ENCODE measurements at places on chromosomes 5 and 9.

DNA sequence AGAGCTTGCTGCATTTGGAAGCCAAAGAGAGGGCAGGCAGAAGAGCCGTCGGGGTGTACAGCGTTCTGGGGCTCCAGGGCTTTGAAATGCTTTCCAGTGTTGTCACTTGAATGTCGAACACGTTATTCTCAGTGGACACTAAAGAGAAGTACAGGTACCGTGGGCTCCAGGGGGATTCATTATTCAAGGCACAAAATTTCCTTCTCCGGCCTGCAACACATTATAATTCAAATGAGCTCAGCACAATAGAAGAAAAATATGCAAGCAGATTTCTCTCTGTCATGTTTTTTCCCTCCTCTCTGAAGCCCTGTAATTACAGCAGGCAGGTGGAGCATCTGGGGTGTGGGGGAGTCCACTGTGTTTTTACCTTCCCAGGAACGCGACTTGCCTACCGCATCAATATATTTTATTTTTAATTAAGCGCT, 293.1 kb downstream of the ZSWIM6 start:
- DNase-seq = no peak

GRCh38 chr5:174645677-174646076, 78.7 kb upstream of the MSX2 start:
- DNase-seq = no peak

GRCh38 chr5:51214746-51215145, 168.5 kb upstream of the ISL1 start:
- no peak for DNase-seq

GRCh38 chr5:41980870-41981269, 55.8 kb downstream of the FBXO4 start:
- no peak for DNase-seq

- DNase-seq = no peak
Observed at GRCh38 chr9:86347991-86348390, 6.2 kb downstream of the TUT7 start.

DNA sequence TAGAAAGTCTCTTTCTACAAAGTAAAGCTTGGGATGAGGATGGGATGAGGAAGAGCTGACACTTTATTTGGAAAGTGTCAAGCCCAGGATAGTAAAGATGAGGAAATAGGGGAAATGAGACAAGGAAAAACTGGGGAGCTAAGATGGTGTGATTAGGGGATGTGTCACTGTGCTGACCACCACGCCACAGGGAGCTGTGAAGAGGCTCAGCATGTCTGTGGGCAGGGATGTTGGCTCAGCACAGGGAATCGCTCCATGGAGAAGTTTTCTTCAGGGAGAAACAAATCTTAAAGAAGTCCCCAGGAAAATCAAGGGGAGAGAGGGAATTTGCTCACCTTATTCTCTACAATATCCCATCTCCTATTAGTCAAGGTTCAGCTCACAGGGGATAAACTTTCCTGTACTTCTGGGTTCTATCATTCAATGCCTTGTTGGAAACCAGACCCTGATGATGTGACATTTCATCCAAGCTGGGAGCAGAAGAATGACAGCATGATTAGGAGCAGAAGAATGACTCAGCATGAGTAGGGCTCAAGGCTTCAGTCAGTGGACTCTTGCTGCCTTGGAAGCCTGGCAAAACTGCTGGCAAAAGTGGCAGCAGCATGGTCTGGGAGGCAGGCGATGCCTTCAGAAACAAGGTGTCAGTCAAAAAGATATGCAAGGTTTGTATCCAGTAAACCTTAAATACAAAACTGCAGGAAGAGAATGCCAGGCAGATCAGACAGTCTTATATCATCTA, 4.9 kb downstream of the HSPB3 start:
- no peak for DNase-seq

GRCh38 chr5:180613188-180613813, 22.0 kb upstream of the SCGB3A1 start:
- DNase-seq = no peak

DNA sequence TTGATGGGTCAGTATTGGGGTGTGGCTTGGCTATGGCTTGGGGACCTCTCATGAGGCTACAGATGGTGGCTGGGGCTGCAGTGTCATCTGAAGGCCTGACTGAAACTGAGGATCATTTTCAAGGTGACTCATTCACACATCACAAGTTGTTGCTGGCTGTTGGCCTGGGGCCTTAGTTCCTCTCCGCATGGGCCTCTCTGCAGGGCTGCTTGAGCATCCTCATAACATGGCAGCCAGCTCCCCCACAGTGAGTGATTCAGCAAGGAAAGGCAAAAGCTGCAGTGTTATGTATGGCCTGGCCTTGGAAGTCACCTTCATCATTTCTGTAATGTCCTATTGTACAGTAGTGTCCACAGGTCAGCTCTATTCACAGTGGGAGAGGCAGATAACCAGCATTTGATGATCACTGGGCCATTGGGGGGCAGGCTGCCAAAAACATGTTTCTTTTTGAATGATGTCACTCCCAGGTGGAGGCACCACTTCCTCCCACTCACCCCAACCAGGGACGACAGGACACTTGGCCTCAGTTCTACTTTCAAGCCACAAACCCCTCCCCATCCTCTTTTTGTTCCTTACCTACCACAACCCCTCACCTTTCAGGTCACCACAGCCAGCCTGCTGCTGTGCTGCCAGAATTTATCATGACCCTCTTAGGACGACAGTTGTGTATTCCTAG, 14.4 kb downstream of the FGD3 start:
- no peak for DNase-seq

- no peak for DNase-seq
Observed at GRCh38 chr5:74185599-74185998, 454.9 kb downstream of the ENC1 start.

DNA sequence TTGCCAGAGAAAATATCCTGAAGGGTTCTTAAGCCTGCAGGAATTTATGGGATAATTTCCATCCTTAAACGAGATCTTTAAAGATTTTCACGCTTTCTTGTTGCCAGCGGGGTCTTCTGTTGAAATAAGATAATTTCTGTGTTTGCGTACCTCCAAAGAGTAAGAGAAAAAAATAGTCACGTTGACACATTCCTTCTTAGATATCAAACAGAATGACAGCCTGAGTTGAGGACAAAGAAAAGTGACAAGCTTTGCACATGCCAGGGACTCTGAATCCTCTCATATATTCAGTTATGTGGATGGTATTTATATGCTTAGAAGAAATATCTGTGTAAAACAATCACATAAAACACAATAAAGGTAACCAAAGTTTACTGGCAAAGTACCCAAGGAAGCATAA, 21.6 kb upstream of the PAM start:
- DNase-seq = no peak

- DNase-seq = no peak
Observed at GRCh38 chr9:90872835-90873294, 71.2 kb downstream of the SYK start.

DNA sequence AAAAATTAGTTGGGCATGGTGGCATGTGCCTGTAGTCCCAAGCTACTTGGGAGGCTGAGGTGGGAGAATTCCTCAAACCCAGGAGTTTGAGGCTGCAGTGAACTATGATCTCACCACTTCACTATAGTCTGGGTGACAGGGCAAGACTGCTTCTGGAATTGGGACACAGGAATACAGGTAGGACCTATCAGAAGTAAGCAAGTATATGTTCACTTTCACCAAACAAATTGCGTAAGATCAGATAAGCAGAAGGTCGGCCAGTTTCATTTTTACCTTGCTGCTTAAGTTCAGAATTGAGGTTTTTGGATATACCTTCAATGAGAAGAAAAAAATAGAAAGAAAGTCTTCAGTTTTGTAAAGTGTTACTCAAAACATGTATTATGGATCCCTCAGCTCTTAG, 171.7 kb downstream of the MAT2B start:
- no peak for DNase-seq

GRCh38 chr9:136607334-136607919, 55.3 kb upstream of the EGFL7 start:
- DNase-seq = no peak

- peak; percentile 52 for DNase-seq
Observed at GRCh38 chr5:129904102-129904666, at the start of gene CHSY3. Gene CHSY3 (plus strand): TSS chr5:129904465.

DNA sequence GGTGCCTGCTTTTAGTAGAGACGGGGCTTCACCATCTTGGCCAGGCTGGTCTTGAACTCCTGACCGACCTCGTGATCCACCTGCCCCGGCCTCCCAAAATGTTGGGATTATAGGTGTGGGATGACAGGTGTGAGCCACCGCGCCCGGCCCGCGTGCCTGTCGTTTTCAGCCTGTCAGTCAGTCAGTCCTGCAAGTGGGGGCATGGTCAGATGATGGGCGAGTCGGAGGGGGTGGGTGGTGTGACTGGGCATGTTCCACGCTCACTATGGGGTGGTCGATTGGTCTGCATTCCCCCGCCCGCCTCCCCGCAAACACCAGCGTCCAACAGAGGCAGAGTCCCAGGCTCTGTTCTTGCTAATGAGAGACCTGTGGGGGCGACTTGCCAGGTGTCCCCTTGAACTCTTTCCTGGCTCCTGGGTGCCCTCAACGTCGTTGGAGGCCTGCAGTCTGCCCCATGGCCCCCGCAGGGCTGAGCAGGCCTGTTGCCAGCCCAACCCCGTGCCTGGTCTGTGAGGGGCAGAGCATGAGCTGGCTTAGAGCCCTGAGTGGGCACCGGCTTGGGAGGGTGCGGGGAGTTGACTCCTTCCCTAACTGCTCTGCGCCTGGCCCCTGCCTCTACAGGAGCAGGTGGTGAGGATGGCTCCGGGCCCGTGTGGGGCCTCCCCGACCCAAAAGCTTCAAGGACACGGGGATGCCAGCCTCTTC, 23.1 kb downstream of the CRB2 start:
- no peak for DNase-seq

DNA sequence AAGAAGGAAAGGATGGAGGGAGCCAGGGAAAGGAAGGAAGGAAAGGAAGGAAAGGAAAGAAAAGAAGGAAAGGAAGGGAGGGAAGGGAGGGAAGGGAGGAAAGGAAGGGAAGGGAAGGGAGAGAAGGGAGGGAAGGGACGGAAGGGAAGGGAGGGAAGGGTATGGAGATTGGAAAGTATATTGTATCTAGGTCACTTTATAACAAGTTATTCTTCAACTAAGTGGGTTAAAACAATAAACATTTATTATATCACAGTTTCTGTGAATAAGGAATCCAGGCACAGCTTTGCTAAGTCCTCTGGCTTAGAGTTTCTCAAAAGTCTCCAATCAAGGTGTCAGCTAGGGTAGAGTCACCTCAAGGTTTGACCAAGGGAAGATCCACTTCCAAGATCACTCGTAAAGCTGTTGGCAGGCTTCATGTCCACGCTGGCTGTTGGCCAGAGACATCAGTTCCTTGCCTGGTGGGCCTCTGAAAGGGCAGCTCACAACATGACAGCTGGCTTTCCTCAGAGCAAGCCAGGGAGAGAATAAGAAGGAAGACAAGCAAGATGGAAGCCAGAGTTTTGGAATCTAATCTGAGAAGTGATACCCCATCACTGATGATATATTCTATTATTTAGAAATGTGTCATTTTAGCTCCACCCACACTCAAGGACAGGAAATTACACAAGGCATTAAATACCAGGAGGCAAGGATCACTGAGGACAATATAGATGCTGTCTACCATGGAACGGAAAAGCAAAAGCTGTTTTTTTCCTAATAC, 105.1 kb downstream of the DEPDC1B start:
- DNase-seq = no peak

DNA sequence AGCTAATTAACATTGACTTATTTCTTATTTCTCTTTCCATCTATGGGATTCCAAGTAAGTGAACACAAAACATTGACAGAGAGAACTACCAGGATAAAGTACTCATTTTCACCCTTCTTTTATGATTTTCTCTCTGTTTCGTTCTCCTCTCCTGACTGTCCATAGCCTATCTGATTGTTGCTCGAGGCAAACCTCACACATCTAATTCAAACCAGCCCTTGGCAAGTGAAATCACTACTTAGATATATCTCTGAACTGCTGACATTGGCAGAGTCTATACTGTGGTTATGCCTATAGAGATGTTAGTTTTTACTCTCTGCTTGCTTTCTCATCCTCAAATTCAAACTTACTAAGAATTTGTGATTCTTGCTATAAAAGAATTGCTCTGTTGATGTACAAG, 248.8 kb downstream of the ISL1 start:
- no peak for DNase-seq

DNA sequence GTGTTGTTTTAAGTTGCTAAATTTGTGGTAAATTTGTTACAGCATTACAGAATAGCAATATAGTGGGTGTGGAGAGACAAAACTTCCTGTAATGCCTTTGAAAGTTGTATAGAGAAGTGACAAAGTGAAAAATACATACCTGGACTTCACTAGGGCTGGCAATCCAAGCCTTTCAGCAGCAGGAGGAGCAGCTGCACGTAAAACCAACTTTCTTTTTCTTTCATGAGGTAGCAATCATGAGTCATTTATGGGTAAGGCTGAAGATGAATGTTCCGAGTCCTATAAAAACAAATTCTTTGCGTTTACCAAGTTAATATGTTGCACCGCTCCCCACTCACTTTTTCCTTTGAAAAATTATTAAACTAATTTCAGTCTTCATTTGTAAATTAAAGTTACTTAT, 1138.2 kb downstream of the TAF11L14 start:
- DNase-seq = peak; percentile 12

DNA sequence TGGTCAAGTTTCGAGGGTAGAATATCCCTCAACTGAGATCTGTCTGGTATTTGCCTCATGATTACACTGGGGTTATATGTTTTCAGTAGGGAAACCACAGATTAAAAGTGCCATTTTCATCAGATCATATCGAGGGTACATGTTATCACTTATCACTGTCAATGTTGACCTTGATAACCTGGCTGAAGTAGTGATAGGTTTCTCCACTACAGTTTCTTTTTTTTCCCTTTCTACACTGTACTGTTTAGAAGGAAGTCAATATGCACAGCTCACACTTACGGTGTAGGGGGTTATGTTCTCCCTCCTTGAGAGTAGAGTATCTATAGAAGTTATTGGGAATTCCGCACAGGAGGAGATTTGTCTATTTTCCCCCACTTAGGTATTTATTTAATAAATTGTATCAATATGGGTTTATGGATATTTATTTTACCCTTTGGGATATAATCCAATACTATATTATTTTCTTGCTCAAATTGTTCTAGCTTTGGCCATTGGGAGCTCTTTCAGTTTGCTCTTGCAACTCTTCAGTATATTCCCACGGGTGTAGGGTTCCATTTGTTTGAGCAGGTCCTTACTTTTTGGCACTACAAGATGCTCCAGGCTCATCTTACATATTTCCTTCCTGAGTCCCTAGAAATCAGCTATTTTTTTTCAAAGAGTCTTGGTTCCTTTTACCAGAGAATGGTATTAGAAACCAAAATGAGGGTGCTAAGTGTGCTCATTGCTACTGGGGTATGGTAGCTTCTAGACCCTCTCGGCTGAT, 444.5 kb downstream of the RAB3C start:
- no peak for DNase-seq

- DNase-seq = no peak
Observed at GRCh38 chr9:16328349-16328748, 542.1 kb downstream of the BNC2 start.

GRCh38 chr5:102959055-102959454, 160.9 kb downstream of the GIN1 start:
- DNase-seq = no peak

GRCh38 chr9:93644397-93645088, 68.2 kb downstream of the PHF2 start:
- no peak for DNase-seq

DNA sequence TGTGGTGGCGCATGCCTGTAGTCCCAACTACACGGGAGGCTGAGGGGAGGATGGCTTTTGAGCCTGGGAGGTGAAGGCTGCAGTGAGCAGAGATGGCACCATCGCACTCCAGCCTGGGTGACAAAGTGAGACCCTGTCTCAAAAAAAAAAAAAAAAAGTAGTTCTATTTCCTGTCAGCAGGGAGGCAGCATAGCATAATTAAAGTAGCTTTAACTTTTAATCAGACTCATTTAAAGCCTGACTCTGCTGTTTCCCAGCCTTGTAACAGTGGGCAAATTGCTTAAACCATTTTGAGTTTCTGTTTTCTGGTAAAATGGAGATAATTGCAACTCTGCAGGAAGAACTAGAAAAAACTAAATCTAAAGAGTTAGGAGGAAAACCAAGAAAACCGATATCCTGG, 31.2 kb downstream of the CNOT6 start:
- DNase-seq = no peak
